ENCODE measurements at places on chromosomes 5 and 9. TPM values are rescaled to one million over a fixed set of nuclear protein-coding genes. Genes with fewer than 3 reads are reported as not detected.

The CCL27 gene
- not detected for total RNA-seq

The CRB2 gene
- not detected for total RNA-seq

The OSMR gene
- total RNA-seq = 0.17 TPM

The OR1J2 gene
- not detected for total RNA-seq

The CDH9 gene
- not detected for total RNA-seq

The ZNF367 gene
- total RNA-seq = 18.7 TPM

The SFXN1 gene
- total RNA-seq = 195 TPM

The PAPPA gene
- total RNA-seq = not detected

The ACOT12 gene
- total RNA-seq = not detected

The OTULIN gene
- total RNA-seq = 67.0 TPM

The SPINK6 gene
- total RNA-seq = not detected

The TEK gene
- total RNA-seq = not detected

The NIPSNAP3A gene
- 15.0 TPM for total RNA-seq

The LCN9 gene
- total RNA-seq = not detected

The ABL1 gene
- total RNA-seq = 35.1 TPM

The CDC20B gene
- 0.17 TPM for total RNA-seq

The SLC6A7 gene
- total RNA-seq = not detected

The SLC22A5 gene
- 5.0 TPM for total RNA-seq

The CEP78 gene
- 34.6 TPM for total RNA-seq

The SKP1 gene
- total RNA-seq = 229 TPM

The MZB1 gene
- 83.7 TPM for total RNA-seq

The RNF183 gene
- 0.34 TPM for total RNA-seq

The IFNA2 gene
- total RNA-seq = not detected

The CCL21 gene
- total RNA-seq = not detected

The SNCAIP gene
- not detected for total RNA-seq

The EGFLAM gene
- total RNA-seq = not detected

The SPAG8 gene
- 0.96 TPM for total RNA-seq

The DND1 gene
- total RNA-seq = 3.9 TPM

The GARIN3 gene
- total RNA-seq = not detected

The PCDHA9 gene
- total RNA-seq = not detected

The CD74 gene
- total RNA-seq = 1,476 TPM

The FUT7 gene
- total RNA-seq = 1.7 TPM

The OBP2B gene
- total RNA-seq = not detected

The FRMD3 gene
- 0.54 TPM for total RNA-seq

The BTNL8 gene
- not detected for total RNA-seq

The CCDC171 gene
- 1.1 TPM for total RNA-seq

The PCDHGA4 gene
- 0.74 TPM for total RNA-seq

The VLDLR gene
- 4.2 TPM for total RNA-seq

The F12 gene
- 0.22 TPM for total RNA-seq

The VDAC1 gene
- total RNA-seq = 243 TPM

The STPG3 gene
- not detected for total RNA-seq

The GCNT4 gene
- total RNA-seq = 2.4 TPM

The AHRR gene
- total RNA-seq = 20.0 TPM

The FBXL7 gene
- total RNA-seq = not detected

The RBM22 gene
- 74.7 TPM for total RNA-seq

The DMRT3 gene
- total RNA-seq = not detected

The CTNNAL1 gene
- 11.3 TPM for total RNA-seq

The LCP2 gene
- 467 TPM for total RNA-seq

The TRIM36 gene
- total RNA-seq = 0.39 TPM

The SPINK13 gene
- total RNA-seq = not detected

The TERT gene
- total RNA-seq = 3.3 TPM

The MCC gene
- total RNA-seq = 3.5 TPM

The CD180 gene
- total RNA-seq = 2.1 TPM

The LOX gene
- not detected for total RNA-seq

The PCSK1 gene
- not detected for total RNA-seq

The ESM1 gene
- 0.27 TPM for total RNA-seq

The OTP gene
- not detected for total RNA-seq
